ENCODE measurements at places on chromosomes 6 and 20.

DNA sequence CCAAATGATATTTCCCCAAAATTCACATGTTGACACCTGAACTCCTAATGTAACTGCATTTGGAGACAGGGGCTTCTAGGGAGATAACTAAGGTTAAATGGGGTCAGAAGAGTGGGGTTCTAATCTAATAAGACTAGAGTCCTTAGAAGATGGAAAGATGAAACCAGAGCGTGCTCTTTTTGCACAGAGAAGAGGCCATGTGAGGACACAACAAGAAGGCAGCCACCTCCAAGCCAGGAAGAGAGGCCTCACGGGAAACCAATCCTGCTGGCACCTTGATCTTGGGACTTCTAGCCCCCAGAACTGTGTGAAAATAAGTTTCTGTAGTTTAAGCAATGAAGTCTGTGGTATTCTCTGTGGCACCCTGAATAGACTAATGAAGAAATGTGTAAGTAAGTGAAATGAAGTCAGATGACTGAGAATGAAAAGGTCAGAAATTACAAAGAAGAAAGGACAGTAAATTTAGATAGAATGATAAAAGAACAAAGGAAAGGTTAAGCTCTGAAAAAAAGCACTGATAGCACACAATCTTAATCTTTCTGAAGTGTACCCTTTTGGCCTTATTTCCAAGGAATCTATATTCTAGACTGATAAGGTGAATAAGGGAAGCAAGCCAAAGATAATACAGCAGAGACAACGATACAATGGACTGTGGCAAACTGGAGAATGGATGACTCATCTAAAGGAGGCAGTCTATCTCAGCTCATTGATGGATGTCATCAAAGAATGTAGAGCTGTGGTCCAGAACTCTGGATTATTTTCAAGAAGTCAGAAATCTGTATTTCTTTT lies 110.4 kb downstream of the MYB start:
- DNase-seq: no peak

DNA sequence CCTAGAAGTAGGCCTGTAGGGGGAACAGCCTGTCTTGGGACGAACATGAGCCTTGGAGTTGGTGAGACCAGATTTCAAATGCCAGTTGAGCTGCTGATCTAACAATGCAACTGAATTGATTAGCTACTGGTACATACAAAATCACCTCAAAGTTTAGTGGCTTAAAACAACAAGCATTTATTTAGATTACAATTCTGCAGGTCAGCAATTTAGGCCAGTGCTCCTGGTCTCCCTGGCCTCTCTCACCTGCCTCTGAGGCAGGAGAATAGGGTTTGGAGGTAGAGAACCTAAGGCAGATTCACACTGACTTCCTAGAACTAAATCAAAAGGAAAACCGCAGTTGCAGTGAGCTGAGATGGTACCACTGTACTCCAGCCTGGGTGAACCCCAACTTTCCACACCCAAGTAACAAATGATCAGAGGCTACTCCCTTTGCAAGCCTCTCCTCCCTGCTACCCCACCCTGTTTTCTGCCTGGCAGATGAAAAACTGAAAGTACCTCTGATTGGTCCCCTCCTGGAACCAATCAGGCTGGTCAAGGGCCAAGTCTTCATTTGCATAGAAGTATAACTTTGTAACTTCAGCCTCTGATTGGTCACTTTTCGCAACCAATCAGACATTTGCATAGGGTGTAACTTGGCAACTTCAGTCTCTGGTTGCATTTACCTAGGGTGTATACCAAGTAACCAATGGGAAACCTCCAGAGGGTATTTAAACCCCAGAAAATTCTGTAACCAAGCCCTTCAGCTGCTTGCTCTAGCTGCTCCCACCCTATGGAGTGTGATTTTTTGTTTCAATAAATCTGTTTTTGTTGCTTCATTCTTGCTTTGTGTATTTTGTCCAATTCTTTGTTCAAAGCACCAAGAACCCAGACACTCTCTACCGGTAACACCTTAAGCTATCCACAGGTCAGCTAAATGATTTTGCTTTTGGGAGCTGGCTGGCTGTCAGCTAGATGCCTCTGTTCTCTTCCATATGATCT lies 8.1 kb upstream of the UBR2 start:
- DNase-seq: no peak

DNA sequence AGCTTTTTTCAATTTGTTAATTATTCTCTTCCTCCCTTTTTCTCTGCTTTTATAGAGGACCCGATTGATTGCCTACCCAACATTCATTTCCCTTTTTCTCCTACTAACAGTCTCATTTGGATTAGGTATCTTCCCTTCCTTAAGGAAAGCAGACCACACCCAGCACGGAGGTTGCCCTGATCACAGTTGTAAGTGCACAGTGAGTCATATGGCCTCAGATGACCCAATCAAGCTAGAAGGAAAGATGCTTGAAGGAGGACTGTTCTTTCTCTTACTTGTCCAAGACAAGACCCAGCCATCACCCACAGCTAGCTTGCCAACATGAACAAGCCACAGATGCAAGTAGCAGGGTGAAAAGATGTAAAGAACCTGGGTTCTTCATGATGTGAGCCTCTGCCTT lies 518.6 kb downstream of the PKHD1 start:
- DNase-seq: no peak

- no peak for DNase-seq
Measured at GRCh38 chr6:131382631-131383030, 190.4 kb upstream of the ARG1 start.

GRCh38 chr6:118644007-118644406 lies 7.4 kb downstream of the CEP85L start:
- DNase-seq: no peak

DNA sequence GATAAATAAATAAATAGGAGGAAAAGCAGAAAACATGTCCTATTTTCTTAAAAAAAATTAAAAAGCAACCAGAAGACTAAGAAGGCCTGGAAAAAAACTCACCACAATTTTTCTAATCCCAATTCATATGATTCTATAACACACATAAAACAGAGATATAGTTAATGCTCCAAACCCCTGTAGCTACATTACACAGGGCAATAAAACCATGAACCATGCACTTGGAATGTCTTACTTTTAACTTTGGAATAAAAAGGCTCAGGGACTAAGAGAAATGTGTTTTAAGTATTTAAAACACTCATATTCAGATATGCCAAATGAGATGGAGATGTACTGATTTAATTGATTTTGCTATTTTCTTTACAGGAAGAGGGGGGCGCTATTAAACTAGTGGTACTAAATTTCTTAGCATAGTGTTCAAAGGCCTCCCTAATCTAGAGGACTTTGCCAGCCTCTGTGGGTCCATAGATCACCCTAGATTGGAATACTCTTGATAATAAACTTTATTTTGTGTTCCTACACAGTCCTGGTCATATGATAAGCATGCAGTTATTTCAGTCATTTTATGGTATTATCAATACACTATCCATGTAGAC lies 30.3 kb upstream of the GCM1 start:
- DNase-seq: no peak

DNA sequence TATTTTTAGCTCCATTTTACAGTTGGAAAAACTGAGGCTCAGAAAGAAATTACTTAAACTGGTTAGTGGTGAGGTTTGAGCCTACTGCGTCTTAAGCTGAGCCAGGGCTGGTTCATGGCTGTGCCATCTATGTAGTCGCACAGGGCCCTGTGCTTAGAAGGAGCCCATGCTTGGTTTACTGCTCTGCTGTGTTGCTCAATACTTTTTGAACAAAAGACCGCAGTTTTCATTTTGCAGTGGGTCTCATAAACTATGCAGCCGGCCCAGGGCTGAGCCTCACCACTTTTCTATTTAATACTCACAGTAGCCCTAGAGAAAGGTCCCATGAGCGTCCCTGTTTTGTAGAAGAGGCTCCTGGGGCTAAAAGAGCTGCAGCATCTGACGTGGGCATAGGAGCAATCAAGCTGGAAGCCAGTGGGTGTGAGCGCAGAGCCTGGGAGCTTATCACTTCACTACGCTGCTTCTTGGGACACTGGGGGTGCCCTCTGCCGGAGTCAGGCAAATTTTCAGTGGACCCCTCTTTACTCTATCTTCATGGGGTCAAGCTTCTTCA lies 501 bp downstream of the SIRPB2 start:
- DNase-seq: no peak

Data from upper lobe of right lung (tissue), 1 donor.